ENCODE measurements at places on chromosomes 6 and 20.

- no peak for DNase-seq
Observed at GRCh38 chr20:56427797-56428196, 15.7 kb downstream of the CASS4 start.

GRCh38 chr6:143556529-143556928 lies 45.0 kb upstream of the FUCA2 start:
- DNase-seq, result no peak

DNA sequence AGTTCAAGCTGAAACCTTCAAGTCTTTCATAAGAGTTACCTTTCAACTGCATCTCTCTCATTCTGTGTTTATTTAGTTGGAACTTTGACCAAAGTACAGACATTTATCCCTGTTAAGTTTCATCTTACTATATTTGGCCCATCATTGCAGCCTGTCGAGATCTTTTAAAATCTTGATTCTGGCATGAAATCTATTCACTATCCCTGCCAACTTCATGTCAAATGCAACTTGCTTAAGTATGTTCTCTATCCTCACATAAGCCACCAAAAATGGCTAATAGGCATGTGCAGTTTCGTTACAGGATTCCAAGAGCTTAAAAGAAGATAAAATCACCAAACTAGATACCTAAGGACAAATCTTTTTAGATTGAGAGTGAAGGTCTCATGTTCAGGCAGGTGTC lies 117.5 kb upstream of the KCNQ5 start:
- no peak for DNase-seq

GRCh38 chr6:85453490-85453889 lies 3.6 kb downstream of the NT5E start:
- DNase-seq, result no peak

DNA sequence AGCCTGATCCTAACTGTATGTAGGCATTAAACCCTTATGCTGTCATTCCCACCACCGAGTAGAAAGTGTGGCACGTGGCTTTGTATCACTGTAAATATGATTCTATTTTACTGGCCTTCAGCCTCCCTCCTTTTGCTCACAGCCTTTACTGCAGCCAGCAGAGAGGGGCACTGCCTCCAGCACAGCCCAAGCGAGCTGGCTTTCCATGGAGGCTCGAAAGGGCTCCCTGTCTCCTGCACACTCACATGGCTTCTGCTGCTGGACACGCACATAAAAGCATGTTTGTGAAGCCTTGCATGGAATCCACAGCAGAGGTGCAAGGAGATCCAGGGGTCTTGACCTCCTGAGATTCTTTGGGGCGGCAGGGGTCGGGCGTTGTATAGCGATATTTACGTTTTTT lies 51.3 kb downstream of the RNASET2 start:
- DNase-seq, result no peak

DNA sequence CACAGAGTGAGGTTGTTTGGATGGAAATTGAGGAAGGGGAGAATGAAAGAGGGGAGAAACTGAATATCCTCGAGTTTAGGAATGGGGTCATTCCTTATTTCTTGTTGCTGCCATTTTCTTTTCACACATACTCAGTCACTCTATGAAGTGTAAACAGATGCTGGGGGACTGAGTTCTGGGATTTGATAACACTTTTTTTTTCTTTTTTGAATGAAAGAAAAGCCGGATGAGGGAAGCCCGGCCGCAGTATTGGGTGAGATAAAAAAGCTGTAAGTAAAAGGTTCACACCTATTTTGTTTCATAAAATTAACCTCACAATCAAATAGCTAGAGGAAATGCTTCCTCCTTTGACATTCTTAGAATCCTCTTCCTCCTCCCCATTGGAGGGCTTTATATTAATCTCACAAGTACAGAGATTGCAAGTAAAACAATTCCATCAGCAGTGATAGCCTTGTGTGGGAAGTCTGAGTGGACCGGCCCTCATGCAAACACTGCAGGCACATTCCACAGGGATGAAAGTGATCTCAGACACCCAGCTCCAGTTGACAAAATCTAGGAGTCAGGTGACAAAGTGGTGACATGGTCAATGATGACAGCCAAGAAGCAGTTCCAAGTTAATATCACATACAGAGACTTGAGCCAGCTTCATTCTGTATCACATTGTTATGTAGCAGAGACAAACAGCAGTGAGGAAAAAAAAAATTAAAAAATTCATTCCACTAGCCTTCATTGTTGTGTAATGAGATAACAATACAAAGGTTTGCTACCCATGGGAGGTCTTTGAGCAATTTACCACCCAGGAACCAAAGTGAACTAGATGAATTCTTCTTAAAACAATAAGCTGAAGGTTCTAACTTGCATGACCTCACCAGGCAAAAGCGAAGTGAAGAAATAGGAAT lies 391.1 kb upstream of the HSF2 start:
- no peak for DNase-seq

DNA sequence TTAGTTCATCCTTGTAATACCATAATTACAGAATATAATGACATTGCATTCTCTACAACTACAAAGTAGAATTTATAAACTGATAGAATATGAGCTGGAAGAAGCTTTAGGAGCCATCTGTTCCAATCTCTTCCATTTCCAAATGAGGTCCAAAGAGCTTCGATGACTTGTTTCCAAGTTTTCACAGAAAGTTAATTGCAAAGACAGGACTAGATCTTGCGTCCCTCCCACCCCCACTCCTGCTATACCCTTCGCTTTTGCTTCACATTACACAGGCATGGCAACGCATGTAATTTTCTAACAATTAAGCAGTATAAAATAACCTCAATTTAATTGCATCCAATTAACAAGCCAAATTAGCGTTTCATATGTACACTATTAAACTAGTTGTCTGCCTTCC lies 7.0 kb downstream of the HIVEP2 start:
- no peak for DNase-seq

GRCh38 chr6:5763871-5764270 lies 242.9 kb downstream of the NRN1 start:
- DNase-seq, result no peak

- no peak for DNase-seq
Observed at GRCh38 chr6:77440206-77440976, 22.9 kb downstream of the HTR1B start.

DNA sequence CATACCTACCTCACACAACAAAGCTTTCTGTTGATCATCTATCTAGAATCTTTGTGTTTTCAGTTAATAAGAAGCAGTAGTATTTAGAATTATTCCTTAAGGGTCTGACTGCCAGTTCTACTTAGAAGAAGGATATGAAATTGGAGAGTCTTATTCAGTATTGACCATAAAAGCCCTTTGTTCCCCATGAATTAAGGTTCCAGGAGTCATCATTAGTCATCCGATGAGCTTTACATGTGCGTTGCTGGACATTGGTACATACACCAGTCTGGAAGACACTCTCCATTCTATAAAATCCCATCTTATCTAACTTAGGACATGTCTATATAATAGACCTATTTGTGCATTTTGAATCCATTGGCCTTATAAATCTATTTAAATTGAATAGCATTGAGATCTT lies 34.4 kb upstream of the RNF217 start:
- DNase-seq, result no peak

DNA sequence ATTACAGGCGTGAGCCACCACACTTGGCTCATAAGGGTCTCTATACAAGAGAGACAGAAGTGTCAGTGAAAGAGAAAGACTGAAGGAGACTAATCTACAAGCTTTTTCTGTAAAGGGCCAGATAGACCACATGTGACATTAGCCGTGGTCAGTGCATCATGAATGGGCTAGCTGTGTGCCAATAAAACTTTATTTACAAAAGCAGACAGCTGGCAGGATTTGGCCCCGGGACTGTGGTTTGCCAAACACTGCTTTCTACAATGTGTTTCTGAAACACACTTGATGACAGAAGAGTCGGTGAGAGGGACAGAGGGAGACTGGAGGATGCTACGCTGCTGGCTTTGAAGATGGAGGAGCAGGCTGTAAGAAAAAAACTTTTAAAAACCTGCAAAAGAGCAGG lies 285.4 kb downstream of the TFAP2C start:
- no peak for DNase-seq

DNA sequence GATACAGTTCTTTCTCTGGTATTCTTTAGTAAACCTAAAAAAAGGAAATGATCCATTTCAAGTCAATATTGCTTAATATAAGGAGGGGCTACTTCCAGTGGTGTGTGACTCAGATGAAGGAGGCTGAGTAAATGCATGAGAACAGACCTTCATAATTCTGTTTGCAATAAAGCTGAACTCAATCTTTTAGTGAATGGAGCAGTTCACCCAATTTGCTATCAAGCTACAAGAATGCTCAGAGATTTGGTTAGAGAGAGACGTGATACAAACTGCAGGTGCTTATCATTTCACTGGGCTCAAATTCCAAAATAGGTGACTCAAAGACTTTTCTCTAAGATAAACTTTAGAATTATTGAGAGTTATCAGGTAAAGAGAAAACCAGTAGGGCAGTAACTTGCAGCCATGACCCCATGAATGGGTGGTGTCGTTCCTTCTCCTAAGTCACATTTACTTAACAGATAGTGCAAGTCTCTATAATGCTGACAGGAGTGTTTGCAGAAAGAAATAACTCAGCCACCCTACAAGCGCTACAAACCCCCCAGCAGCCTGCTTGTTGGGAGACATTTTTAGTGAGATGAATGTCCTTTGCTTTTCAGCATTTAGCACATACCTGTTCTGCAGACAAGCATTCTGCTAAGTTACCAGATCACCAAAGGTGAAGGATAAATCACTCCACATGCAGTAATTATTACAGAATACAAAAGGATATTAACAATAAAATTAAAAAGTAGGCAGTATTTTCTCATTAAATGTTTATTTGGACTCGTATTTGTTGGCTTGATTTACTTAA lies 16.4 kb upstream of the BLOC1S5 start:
- DNase-seq, result no peak

GRCh38 chr6:52352239-52353018 lies 9.5 kb upstream of the PAQR8 start:
- peak; percentile 64 for DNase-seq

GRCh38 chr20:36573798-36574365 lies 485 bp downstream of the TGIF2 start:
- DNase-seq, result no peak

DNA sequence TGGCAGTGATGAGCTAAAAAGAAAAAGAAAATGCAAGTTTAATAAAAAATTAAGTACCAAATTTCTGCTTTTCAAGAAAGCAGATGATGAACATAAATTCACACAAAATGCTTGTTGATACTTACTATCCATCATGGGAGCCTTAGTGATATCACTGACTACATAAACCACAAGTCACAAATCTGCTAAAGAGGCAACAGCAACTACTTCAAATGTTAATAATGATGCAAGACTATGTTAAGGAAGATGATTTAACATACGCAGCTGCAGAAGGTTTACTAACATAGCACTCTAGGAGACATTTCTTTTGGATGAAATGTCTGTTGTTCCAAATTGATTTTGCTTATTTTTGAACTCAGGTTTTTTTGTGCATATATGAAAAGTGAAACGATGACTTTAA lies 18.6 kb downstream of the FYN start:
- DNase-seq, result no peak

- DNase-seq, result no peak
Observed at GRCh38 chr20:54643761-54644160, 168.4 kb downstream of the DOK5 start.

DNA sequence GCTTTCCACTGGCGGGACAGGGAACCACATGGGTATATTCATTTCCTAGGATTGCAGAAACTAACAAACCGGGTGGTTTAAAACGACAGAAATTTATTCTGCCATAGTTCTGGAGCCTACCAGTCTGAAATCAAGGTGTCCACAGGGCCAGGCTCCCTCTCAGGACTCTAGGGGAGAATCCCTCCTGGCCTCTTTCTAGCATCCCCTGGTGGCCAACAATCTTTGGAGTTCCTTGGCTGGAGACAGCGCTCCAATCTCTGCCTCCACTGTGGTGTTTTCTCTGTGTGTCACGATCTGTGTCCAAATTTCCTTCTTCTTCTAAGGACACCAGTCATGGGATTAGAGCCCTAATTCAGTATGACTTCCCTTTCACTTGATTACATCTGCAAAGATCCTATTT lies 95.0 kb downstream of the SCML4 start:
- no peak for DNase-seq

- DNase-seq, result no peak
Observed at GRCh38 chr6:169646906-169647567, 54.8 kb downstream of the WDR27 start.

DNA sequence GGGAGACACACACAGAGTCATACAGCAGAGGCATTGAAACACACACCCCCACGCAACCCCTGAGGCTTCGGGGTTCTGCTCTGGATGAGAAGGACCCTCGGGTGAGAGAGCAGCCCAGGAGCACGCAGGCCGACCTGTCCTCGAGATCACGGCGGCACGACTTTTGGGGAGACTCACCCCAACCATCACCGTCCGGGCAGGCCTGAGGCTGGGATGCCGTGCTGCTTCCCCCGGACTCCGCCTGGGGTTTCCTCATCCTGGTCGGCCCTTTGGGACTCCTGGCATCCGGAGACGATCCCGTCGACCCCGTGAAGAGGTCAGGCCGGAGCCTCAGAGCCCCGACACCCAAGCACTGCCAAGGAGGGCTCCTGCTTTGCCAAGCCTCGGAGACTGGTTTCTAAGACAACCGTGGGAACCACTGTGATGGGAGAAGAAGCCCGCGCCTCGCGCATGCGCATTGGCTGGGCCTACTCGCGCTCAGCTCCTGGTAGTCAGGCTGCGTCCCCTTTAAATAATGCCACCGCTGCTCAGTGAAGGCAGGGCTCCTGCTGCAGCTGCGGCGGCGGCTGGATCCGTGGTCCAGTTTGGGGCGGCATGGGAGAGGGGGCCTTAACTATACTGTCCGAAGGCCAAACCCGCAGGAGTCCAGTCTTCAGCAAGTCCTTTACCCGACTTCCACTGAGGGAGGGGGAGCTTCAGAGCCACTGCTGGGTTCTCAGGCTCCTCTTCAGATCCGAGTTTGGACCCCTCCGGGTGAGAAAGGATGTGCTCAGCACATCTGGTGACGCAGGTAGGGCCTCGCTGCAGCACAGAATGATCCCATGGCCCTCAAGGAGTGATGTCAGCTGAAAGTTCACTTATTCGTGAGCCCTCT lies 171.4 kb upstream of the ZNF337 start:
- no peak for DNase-seq

GRCh38 chr6:83846291-83846690 lies 6.9 kb upstream of the RIPPLY2 start:
- no peak for DNase-seq

- no peak for DNase-seq
Observed at GRCh38 chr20:1951436-1952115, 42.3 kb downstream of the PDYN start.

GRCh38 chr6:155125906-155126305 lies 130.8 kb downstream of the TIAM2 start:
- no peak for DNase-seq

- DNase-seq, result no peak
Observed at GRCh38 chr20:37190354-37191112, 11.2 kb upstream of the MROH8 start.

- DNase-seq, result no peak
Observed at GRCh38 chr20:38969708-38970107, 7.6 kb downstream of the DHX35 start.

- no peak for DNase-seq
Observed at GRCh38 chr6:98539741-98540140, 294.6 kb upstream of the POU3F2 start.
